ENCODE measurements at places on chromosomes 16 and 17.

DNA sequence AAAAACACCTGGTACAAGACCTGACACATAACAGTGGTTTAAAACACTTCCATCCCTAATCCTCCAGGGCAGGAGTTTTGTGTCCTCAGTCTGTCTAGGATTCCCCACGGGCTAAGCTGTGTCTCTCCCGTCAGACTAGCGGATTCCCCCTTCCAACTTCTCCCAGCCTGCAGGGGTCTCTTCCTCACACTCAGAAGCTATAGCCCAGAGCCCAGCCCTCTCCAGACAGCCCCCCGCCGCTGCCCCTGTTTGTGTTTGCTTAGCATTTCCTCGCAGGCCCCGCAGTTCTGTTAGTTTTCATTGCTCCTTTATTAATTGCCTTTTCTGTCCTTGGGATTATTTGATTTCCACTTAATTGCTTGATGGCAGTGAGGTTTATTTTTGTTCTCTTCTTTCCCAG lies 91.2 kb downstream of the TMEM132E start:
- no peak for DNase-seq

- no peak for DNase-seq
Measured at GRCh38 chr16:9225527-9226316, 134.3 kb downstream of the HAPSTR1 start.

- peak; percentile 49 for DNase-seq
Measured at GRCh38 chr17:33469911-33470310, 176.8 kb upstream of the ASIC2 start.

GRCh38 chr17:8785547-8786413 lies 13.4 kb downstream of the MFSD6L start:
- peak; percentile 87 for DNase-seq

DNA sequence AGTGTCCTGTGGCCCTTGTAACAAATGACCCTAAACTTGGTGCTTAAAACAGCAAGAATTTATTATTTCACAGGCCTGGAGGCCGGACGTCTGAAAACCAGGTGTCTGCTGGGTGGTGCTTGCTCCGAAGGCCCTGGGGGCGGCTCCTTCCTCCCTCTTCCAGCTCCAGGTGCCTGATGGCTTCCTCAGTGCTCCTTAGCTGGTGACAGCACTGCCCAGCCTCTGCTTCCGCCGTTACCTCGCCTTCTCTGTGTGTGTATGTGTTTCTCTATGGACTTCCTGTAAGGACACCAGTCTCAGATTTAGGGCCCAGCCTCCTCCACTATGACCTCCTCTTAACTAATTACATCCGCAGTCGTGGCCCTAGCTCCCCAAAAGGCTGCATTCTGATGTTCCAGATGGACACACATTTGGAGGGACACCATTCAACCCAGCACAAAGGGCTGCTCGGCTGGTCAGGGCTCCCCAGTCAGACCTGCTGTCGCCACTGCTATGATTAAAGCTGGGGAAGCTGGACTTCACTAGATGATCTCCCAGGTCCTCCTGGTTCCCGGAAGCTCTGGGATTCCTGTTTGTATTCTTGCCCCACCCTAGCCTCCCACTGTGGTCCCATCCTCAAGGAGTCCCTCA lies 172.8 kb downstream of the IRF8 start:
- no peak for DNase-seq

GRCh38 chr17:429589-429988 lies 77.0 kb upstream of the RPH3AL start:
- no peak for DNase-seq

DNA sequence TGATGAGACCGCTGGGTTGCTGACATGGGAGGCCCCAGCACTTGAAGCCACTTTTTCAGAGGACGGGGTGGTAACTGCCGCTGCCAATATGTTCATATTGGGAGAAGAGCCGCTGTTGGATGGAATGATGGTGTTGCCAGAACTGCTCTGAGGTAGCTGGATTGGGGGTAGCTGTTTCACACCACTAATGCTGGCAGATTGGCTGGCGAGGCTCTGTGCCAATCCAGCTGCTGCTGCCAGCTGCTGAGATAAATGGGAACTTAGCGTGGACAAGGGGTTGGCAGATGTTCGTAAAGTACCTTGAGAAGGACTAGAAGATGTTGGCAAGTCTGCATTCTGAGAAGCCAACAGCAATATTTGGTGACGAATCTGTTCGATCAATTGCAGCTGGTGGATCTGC lies 10.0 kb downstream of the SALL1 start:
- no peak for DNase-seq

GRCh38 chr17:53627511-53627910 lies 195.2 kb upstream of the KIF2B start:
- DNase-seq: no peak
